ENCODE measurements at places on chromosomes 2 and 18.

GRCh38 chr2:235900631-235901030 is 267.6 kb downstream of the GBX2 start:
- peak; percentile 4 for DNase-seq

- no peak for DNase-seq
These were observed 213.3 kb downstream of the MBD5 start for GRCh38 chr2:148234143-148234542.

DNA sequence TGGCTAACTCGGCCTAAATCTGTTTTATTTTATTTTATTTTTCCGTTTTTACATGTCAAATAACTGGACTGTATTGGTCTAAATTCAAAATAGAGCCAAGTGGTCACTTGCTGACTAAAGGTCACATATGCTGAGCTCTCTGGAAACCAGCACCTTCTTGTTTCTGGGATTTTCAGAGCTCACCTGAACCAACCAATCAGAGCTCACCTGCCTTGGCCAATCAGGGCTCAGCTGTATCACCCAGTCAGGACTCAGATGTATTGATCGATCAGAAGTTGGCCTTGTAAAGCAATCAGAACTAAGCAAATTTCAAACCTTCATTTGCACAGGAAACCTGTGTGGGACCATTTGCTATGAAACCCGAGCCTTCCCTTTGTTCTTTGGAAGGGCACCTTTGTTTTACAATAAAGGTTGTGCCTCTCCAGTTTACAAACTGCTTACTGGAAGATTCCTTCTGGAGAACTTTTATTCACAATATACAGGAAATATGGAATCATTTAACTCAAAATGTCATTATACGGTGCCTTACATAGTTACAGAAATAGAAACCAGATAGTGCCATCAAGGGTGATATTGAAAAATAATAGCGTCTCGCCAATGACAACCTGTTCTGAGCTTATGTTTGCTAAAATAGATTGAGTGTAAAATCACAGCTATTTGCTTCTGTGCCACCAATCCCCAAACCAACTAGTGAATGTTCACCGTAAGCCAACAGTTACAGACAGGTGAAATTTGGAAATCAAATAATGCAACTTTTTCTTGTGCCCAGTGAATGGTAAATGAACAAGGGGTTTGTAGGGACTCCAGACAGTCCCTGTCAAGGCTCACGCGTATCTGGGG is 17.3 kb upstream of the PSD4 start:
- DNase-seq, result no peak

GRCh38 chr2:71330155-71330554 is 1.4 kb upstream of the ZNF638 start:
- DNase-seq, result no peak

GRCh38 chr2:127769587-127769986 is 41.4 kb downstream of the WDR33 start:
- no peak for DNase-seq

- no peak for DNase-seq
These were observed 57.8 kb downstream of the HPCAL1 start for GRCh38 chr2:10360460-10360849.

DNA sequence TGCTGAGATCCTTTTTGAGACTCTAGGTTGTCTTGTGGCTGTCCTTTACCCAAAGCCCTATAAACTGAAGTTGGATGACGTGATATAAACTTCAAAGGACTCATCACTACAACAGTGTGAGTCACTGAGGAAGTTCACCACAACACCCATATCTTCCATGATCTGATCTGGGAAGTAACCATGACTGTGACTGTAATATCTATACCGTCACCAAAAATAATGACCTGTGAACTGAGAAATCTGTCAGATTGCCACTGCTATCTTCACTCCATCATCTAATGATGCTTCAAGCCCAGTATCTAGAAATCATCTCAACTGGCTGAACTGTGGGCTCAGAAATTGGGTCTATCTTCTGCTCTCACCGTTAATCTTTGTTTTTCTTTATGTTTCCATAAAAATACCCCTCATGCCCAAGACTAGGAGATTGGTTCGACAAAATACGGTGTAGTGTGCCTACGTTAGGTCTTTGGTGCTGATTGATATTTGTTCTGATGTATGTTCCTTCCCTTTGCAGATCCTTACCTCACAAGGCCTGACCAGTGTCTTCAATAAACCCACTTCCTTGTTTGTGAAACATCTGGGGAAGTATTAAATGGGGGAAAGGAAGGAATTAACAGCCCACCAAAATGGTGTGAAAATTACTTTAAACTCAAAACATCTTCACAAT is 78.2 kb downstream of the MYL12B start:
- no peak for DNase-seq

DNA sequence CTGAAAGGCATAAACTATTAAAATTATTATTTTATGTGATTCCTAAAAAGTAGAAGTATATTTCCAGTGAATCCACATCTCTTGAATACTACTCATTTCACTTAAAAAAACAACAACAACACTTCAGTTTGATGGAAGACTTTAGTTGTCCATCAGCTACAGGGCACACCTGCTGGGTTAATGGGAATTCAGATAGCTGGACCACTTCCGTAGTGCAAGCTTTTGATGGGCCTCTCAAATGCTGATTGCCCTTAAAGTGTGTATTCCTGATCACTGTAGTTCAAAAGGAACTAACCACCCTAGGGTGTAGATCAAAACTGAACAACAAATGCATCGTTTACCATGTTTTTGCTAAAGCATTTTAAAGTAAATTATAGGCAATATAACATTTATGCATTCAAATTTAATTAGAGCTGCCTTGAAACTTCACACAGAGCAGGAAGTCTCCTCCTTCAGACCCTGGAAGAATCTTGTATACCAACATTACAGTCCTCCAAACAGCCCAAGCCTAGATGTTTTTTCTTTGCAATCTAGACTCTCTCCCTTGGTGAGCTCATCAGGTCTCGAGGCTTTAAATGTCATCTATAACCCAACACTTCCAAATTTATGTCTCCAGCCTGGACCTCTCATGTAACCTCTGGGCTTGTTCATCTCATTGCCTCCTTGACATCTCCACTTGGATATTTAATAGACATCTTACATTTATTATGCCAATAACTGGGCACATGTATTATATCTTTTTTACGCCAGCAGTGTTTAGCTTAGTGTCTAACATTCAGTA is 510.1 kb upstream of the SLC39A10 start:
- DNase-seq, result no peak

- no peak for DNase-seq
These were observed 94.6 kb downstream of the PTH2R start for GRCh38 chr2:208501206-208501605.

DNA sequence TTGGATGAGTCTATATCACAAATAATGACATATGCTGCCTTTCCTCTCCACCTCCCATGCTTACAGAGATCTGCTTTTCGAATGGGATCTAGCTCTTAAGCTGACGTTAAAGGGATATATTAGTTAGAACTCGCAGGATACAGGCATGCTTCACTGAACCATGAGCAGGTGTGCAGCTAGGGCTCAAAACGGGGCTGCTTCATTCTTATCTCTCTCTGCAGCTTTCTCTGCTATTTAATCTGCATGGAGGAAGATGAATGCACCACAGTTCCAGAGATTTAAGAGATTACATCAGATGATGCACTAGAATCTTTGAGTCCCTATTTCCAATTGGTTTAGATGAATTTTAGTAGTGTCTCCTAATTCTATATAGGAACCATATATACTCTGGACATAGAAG is 327.0 kb downstream of the RAD51AP2 start:
- no peak for DNase-seq

GRCh38 chr18:65946777-65947176 is 196.0 kb downstream of the CDH7 start:
- no peak for DNase-seq

DNA sequence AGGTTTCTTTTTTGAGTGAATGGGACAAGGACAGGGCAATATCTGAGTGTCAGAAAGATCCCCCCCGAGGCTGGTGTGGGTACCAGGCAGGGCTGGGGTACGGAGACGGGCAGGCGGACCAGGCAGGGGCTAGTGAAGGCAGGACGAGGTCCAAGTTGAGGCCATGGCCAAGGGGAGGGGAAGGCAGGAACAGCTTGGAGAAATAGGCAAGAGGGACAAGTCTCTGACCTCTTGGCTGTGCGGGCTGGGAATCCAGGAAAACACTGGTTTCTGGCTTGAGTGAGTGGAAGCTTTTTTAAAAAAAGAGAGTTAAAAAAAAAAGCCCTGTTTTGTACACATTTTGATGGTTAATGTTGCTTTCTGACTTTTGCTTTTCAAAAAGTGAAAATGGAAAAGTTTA is 30.3 kb downstream of the ASAP2 start:
- DNase-seq, result no peak

Data from fibroblast of skin of right quadriceps (primary cell).